ENCODE measurements at places on chromosomes 6 and 20.

GRCh38 chr6:160430751-160431150 lies 82.6 kb downstream of the SLC22A3 start:
- no peak for DNase-seq

DNA sequence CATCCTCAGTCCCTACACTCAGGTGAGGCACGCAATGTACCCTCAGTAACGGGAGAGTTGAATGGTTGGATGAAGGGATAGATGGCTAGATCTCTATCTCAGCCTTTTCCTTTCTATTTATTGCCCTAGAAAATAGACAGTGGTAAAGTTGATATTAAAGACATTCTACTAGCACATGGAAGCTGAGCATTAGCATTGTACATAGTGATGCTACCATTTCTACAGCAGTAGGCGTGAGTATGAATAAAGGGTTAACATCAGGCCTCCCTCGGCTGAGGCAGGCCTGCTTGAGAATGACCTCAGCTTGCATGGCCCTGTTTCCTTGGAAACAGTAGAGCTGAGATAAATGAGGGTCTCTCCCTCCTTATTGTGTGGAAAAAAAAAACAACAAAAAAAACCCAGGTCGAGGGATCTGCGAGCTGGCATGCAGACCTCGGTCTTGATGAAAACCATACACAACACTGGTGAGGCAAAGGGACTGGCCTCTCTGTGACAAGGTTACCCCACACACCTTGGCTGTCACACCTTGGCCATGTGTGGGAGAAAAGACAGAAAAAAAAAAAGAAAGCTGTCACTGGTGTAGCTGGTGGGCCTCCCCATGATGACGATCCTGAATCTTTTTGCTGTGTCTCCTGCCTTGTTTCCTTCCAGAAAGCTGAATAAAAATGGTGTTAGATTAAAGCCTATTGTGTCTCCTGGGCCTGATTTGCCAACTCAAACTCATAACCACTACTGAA lies 160.0 kb downstream of the HACE1 start:
- no peak for DNase-seq

DNA sequence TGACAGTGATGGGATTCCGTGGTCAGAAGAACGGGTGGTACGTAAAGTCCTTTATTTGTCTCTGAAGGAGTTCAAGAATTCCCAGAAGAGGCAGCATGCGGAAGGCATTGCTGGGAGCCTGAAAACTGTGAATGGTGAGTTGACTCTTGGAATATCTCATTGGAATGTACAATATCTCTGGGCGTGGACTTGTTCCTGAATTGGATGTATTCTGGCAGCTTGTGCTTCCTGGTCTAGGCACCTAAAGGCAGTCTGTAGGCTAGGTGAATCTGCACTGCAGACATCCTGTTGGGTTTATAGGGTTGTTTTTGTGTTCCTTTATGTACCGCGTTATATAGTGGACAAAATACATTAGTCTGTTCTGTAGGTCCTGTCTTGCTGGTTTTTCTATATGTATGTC lies 128.2 kb downstream of the JARID2 start:
- no peak for DNase-seq

DNA sequence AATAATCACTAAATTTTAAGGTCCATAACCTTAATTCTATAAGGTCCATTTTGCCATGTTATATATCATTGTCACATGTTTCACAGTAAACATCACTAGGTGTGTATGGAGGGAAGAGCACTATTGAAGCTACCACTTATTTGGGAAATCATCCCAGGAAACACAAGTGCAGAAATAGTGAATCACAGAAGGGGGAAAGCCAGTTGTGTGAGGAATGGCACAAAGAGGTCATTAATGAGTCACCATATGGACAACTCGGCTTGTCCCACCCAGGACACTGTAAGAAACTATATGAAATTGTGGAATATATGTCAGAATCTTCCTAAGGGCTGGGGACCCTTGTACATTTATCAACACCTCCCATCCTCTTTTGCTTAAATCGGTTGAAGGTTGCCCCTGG lies 13.7 kb downstream of the BTN3A1 start:
- no peak for DNase-seq

- DNase-seq, result no peak
Measured at GRCh38 chr6:91164105-91164504, 577.2 kb upstream of the MAP3K7 start.

GRCh38 chr6:139868576-139868975 lies 494.1 kb upstream of the CITED2 start:
- no peak for DNase-seq

DNA sequence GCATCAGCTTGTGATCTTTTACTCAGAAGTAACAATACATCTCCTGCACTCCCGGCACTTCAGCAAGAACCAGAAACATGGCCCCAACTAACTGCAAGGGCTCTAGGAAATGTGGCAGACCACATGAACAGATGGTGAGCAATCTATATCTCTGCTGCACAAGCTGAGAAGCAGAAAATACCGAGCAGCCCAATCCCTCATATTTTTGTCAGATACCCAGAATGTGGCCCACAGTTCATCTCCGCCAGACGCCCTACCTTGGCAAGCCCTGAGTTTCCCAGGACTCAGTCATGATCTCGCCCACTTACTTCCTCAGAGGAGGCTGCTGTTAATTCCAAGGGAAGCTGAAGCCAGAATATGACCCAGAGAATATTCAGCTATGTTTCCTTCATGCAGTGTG lies 63.1 kb upstream of the PHACTR1 start:
- no peak for DNase-seq

GRCh38 chr20:61900011-61900944 lies 165.4 kb downstream of the TAF4 start:
- no peak for DNase-seq

- no peak for DNase-seq
Measured at GRCh38 chr6:112086744-112087135, 542 bp downstream of the TUBE1 start.

DNA sequence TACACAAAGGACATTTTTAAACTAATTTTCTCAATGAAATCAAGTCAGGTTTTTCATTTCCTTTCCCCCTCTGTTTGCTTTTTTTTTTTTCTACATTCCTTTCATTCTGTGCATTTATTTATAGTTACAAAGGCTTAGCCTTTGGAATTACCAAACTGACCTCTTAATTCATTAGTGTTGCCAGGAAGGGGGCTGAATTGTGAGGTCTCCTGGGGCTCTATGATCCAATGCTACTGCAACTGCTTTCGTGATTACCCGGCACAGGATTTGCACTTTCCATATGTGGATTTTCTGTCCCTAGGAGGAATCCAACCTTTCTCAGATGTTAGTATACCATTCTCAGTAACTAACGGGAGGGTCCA lies 35.3 kb downstream of the NEDD9 start:
- no peak for DNase-seq

- no peak for DNase-seq
Measured at GRCh38 chr20:59664421-59664941, 60.1 kb downstream of the PHACTR3 start.

DNA sequence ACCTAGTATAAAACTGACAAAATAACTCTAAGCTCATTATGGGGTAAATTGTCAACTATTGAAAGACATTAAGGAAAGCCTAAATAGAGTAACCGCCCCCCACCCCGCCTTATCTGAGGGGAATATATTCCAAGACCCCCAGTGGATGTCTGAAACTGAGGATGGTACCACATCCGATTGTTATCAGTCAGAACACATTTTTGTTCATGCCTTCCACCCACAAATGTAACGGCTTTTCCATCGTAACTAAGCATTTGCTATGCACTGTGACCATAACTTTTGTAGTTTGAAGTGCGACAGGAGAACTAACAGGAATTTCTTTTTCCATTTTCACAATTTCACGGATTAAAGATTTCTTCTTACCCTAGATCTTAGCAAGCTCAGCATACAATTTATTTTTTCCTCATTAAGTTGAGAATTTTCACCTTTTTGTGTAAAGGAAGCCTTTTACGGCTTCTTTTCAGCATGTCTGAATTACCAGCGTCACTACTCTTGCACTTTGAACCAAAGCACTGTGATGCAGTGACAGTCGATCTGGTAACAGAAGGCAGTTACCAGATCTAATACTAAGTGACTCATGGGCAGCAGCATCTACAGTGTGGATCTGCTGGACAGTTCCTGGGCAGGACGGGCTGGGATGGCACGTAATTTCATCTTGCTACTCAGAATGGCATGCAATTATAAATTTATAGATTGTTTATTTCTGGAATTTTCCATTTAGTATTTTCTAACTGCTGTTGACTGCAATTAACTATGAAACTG lies 11.8 kb downstream of the CFAP61 start:
- DNase-seq, result no peak

- no peak for DNase-seq
Measured at GRCh38 chr6:13927203-13927602, 2.5 kb downstream of the RNF182 start.

Measured in GM12892 (cell line).